ENCODE measurements at places on chromosomes 16 and 17.
A peak's percentile ranks its signal among the peaks of the same experiment; 100 is the strongest.

GRCh38 chr16:74186561-74186971 lies 110.0 kb upstream of the PSMD7 start:
- DNase-seq = no peak

- DNase-seq = no peak
Measured at GRCh38 chr17:68456339-68457167, 743 bp downstream of the WIPI1 start.

- DNase-seq = no peak
Measured at GRCh38 chr16:58960484-58960883, 226.4 kb upstream of the GOT2 start.

DNA sequence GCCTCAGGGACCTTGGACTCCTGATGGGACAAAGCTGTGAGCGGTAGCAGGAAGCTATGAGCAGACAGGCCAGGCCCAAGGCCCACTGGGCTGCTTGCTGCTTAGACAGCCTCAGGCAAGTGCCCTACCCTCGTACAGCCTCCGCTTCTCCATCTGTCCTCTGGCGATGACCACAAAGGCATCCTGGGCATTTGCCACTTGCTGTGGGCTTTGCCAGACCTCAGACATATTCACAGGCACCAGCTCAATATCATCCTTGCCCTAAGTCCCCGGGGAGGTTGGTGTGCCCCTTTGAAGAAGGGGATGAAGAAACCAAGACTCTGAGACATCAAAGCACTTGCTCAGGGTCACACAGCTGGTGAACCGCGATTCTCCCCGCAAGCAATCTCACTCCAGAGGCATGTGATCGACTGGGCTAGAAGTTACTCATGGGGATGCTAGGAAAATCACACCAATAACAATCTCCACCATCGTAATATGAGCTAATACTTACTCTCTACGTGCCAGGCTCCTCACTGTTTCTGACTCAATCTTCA lies 21.7 kb downstream of the PPL start:
- DNase-seq = no peak

DNA sequence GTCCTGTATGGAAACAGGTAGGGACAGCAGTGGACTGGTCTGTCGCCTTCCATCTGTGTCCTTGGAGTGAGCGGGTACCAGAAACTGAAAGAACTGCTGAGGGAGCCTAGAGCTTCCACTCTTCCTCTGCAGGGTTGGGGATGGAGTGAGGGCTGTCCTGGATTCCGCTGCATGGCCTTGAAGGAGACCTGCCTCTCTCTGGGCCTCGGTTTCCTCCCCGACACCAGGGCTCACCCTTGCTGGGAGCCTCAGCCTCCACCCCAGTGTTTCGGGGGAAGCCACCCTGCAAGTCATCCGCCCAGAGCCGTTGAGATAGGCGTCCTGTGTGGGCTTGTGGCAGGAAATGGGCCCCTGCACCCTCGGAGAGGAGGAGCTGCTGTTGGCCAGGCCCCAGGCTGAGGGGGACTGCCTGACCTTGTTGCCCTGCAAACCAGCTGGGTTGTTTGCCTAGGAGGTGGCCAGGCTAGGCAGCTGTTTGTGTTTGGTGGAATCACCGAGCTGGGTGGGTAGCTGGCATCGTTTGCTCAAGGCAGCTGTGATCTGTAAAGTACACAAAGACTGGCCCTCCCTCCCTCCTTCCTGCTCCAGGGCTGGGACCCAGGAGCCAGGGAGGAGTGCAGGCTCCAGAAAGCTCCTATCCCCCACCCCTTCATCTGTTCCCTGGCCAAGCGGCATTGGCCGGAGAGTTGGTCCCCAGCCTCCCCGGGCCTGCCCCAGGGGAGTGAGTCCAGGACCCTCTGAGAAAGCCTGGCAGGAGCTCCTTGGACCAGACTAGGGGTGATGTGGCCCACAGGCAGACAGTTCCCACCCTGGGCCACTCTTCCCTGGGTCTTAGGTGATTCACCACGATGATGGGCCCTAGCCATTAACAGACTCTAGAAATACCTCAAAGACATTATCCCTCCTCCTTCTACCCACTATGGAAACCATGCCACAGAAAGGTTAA lies 1.3 kb downstream of the RAB37 start:
- DNase-seq = peak; percentile 58

DNA sequence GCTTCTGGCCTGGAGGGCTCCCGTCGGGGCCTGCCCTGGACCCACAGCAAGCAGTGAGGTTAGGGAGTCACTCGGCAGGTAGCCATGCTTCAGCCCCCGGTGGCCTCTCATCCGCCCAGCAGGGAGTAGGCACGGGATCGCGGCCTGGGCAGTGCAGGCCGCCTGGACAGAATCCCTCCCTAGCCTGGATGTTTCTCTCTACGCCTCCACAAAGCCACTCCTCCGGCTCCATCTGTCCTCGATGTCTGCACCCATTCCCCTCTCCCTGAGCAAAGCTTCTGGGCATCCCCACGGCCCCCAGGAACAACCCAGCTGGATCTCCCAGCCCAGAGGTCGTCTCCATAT lies 145.2 kb downstream of the RBFOX3 start:
- DNase-seq = no peak

- DNase-seq = no peak
Measured at GRCh38 chr16:17561056-17561455, 90.3 kb upstream of the XYLT1 start.

DNA sequence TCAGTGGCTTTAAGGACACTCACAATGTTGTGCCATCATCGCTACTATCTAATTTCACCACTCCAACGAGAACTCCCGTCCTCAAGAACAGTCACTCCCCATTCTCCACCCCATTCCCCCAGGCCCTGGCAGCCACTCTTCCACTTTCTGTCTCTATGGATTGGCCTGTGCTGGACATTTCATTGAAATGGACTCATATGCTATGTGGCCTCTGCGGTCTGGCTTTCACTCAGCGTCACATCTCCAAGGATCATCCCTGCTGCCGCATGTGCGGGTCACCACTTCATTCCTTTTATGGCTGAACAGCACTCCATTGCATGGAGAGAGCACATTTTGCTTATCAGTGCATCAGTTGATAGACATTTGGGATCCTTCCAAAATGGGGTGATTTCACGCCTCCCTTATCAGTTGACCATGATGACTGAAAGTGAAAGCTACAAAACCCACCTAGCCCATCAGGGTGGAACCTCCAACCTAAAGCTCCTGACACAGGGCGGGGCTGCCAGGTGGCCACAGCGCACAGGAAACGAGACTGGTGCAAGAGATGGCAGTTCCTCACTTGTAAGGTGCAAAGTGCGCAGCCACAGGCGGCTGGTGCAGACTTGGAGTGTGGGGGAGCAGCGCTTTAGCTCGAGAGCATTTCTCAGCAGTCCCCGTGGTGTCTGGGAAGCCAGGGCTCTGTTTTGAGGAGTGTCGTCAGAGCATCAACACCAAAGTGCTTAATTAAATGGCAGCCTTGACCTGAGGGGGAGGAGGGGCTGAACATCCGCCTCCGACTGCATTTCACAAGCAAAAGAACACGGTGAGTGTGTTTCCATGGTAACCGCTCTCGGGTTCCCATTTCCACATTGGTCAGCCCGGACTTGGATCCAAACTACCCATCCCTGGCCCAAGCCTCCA lies 23.8 kb downstream of the COTL1 start:
- DNase-seq = peak; percentile 53

DNA sequence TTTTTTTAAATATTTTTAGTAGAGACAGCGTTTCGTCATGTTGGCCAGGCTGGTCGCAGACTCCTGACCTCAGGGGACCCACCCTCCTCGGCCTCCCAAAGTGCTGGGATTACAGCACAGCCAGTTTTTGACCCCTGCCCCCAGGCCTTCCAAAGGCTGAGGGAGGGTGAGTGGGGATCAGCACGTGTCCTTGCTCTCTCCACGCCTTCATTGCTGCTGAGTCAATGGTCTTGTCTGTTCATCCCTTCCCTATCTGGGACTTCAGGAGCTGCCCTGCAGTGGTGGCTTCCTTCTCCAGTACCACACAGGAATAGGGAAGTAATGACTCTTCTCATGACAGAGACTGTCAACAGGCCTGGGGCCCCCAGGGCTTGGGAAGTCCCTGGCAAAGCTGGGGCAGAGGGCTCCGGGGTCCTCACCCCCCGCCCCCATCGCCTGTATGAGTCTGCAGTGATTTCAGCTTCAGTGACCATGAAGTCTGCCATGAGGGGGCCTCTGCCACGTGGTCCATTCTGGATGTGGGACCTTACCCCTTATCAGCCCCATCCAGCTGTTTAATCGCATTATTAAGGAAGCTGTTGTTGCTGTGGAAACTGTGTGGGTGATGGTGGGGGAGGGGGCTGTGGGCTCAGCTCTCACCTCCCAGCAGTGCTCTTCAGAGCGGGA lies 6.1 kb downstream of the ABCC3 start:
- DNase-seq = no peak

GRCh38 chr16:3879887-3880564 lies 487 bp downstream of the CREBBP start:
- peak; percentile 55 for DNase-seq

GRCh38 chr16:73058616-73059409 lies 10.9 kb upstream of the ZFHX3 start:
- DNase-seq = no peak

DNA sequence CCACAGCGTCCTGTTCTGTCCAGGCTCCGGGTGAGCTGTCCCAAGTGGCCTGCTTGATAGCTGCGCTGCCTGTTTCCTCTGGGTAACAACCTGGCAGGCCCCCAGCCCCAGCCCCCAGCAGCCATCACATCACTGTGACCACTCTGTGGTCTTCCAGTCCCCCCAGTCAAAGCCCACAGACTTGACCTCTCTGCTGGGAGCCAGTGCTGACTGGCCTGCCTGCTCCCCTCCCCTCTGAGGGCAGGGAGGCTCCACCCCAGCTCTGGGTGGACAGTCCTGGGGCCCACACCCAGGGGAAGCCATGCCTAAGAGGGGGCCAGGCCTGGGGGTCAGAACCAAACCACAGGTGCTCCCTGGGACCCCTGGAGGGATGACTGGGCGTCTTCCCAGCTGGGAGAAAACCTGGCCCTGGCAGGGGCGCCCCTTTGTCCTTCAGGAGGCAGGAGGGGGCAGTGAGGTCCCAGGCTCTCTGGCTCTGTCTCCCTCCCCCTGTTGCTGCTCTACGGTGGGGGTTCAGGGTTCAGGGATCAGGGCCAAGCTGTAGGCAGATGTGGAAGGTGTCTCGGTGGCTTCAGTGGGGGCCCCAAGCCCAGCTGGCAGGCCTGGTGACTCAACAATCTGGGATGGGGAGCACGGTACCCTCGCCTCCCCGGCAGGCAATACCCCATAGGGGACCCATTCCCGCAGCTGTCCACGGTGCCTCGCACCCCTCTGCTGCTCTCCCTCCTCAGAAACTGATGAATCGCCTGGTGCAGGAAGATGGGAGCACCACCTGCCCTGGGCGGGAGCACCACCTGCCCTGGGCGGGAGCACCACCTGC lies 1.8 kb upstream of the SLC16A3 start:
- no peak for DNase-seq

All from stimulated activated CD4-positive, alpha-beta T cell treated with anti-CD3 and anti-CD28 coated beads, TNF-alpha, amount 100 ng/mL, for 1 hour (primary cell).